ENCODE measurements at places on chromosomes 5 and 9.

DNA sequence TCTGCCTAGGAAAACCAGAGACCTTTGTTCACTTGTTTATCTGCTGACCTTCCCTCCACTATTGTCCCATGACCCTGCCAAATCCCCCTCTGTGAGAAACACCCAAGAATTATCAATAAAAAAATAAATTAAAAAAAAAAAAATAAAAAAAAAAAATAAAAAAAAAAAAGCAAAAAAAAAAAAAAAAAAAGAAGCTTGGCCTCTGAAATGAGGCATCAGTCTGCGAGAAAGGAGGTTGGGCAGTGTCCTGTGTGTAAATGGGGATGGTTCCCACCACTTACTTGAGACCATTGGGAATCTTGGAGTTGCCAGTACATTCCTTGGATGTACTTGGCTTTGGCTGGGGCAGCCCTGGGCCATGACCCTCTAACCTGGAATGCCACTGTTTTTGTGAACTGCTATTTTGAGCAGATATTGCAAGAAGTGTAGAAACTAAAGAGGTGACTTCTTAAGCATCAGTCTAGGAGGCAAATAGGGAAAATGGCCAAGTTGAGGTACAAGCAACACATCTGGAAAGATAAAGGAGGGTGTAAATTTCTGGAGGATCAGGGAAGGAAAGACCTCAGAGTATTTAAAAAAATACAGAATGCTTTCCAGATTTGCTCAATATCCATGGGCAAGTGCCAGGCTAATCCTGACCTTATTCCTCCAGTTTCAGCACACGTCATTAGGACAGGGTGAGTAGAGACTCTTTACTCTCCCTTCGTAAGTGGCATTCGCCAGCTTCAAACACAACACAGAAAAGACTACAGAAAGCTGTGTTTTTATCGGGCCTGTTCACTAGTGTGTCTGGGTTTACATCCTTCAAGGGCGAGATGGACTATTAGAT, 58.1 kb downstream of the HSPA4 start:
- H3K27me3 ChIP-seq = no peaks in the 10 kb centered on the region
- no peak for DNase-seq
- H3K36me3 ChIP-seq = peaks cover 8% of the 10 kb centered on the region
- H3K4me1 ChIP-seq = peaks cover 6% of the 10 kb centered on the region
- H3K27ac ChIP-seq = no peak overlapping the region

DNA sequence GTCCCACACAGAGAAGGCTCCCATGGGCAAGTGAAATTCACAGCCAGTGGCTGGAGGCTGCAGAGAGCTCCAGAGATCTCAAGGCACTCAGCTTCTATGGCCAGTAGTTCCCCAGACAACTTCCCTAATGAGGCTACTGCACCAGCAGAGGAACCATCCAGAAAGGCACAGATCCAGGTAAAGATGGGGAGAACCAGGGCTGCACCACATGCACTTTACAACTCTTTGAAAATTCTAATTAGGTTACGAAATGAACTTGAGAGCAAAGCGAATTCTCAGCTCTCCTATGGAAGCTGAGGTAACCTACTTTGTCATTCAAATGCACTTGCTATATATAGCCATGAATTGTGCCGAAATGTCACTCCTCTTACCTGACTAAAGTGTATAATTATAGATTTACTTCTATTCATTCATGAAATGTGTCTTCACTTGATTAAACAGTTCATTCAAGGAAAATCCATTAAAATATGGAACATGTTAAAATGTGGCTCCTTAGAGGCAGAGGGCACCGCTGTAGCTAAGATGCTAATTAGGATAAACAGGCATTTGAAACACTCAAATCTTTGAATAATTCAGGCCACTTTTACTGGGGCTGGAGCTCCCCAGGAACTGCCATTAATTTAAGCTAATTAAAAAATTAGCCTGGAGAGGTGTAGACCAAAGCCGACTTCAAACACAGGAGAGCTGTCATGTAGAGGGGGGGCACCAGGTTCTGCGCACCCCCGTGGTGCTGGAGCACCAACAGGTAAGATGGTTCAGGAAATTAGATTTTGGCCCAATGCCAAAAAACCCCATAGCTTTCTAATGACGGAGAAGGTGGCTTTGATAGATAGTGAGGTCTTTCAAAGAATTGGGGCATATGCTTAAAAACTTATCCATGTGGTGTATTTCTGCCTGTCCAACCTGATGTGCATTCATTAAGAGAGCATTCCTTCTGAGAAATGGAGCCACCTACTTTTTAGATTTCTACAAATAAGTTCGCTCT, 204.1 kb downstream of the GABBR2 start:
- H3K27me3 ChIP-seq = peaks cover 5% of the 10 kb centered on the region
- no peak overlapping the region for H3K4me3 ChIP-seq
- no peaks in the 10 kb centered on the region for H3K36me3 ChIP-seq
- DNase-seq = no peak
- H3K4me1 ChIP-seq = no peaks in the 10 kb centered on the region
- H3K27ac ChIP-seq = no peak overlapping the region

- H3K4me3 ChIP-seq = no peak overlapping the region
- no peak overlapping the region for H3K27ac ChIP-seq
- DNase-seq = no peak
- H3K27me3 ChIP-seq = no peaks in the 10 kb centered on the region
- no peaks in the 10 kb centered on the region for H3K36me3 ChIP-seq
Measured at GRCh38 chr5:4191703-4192102, 596.1 kb downstream of the IRX1 start.

- H3K27me3 ChIP-seq = no peaks in the 10 kb centered on the region
- no peak for DNase-seq
- H3K36me3 ChIP-seq = no peaks in the 10 kb centered on the region
- no peak overlapping the region for H3K27ac ChIP-seq
- peaks cover 2% of the 10 kb centered on the region for H3K4me1 ChIP-seq
- no peak overlapping the region for H3K4me3 ChIP-seq
Measured at GRCh38 chr5:140168371-140168770, 6.6 kb upstream of the CYSTM1 start.

DNA sequence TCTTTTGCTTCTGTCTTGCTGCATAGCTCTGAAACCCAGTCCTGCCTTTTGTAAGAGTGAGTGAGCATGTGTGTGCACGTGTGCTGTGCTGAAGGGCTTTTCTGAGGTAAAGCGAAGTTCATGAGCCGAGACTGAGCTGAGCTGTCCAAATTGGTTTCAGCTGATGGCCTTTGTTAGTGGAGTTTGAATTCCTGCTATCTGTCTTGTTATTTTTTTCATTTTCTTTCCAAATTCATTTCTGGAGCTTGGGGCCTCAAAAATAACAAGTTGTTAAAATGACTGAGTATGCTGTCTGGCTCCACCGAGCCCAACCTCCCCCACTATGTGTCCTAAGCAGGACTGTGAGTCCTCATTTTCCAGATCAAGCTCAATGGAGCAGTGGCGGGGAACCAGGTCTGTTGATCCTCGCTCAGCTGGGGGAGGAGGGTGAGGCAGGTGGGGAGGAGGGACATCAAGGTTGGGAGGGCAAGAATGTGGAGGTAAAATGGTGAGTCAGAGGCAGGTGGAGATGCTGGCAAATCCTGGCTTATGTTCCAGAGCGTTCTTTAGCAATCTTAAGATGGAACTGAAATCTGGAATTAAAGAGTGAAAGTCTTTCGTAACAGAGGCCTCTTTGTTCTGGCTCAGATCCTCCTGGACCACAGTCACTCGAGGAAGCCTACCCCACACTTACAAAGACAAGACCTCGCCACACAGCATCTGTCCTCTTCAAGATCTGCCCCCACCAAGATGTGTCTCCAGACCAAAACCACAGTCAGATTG, 63.9 kb downstream of the SREK1 start:
- H3K27me3 ChIP-seq = no peaks in the 10 kb centered on the region
- no peak overlapping the region for H3K27ac ChIP-seq
- no peaks in the 10 kb centered on the region for H3K36me3 ChIP-seq
- peaks cover 17% of the 10 kb centered on the region for H3K4me1 ChIP-seq
- no peak overlapping the region for H3K4me3 ChIP-seq
- no peak for DNase-seq

- no peaks in the 10 kb centered on the region for H3K36me3 ChIP-seq
- no peaks in the 10 kb centered on the region for H3K27me3 ChIP-seq
- no peak for DNase-seq
Measured at GRCh38 chr5:154215571-154216325, 25.2 kb downstream of the GALNT10 start.
